ENCODE measurements at places on chromosomes 12 and 14.

GRCh38 chr14:35390577-35391387 lies 13.8 kb downstream of the NFKBIA start:
- DNase-seq = peak; percentile 32

GRCh38 chr14:70886421-70887206 lies 20.6 kb upstream of the PCNX1 start:
- no peak for DNase-seq

GRCh38 chr12:40137252-40137651 lies 31.4 kb upstream of the SLC2A13 start:
- peak; percentile 54 for DNase-seq

DNA sequence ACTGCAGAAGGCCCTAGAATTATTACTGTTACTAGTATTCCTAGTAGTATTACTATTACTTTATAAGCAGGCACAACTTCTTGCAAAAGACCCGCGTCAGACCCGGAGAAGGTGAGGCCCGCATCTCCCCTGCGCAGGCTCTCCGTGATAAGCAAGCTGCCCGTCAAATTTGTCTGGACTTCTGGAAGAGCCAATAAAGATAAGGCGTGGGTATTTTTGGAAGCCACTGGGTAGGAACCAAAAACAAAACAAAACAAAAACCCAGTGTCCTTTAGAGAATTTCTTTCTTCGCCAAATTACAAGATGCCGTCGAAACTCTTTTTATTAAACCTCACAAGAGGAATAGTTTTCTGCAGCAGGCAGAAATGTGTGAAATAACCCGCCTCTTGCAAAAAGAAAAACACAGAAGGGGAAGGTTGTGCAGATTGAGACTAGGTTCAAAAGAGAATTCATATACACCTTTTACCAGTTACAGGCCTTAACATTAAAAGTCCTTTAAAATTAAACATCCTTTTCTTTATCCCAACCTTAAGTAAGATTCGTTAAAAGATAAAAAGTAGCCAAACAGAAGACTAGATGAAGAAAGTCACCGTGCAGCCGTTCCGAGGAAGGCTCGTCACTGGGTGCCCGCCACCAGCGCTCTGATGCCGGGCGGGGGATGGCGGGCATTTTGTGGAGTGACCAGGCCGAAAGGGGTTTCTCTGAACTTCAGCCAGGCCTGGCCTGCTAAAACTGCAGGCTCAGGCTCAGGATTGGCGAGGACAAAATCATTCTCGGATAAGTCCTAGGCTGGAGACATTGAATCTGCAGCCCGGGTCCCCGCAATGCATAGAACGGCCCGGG lies 1.6 kb downstream of the TBX5 start:
- DNase-seq = no peak

DNA sequence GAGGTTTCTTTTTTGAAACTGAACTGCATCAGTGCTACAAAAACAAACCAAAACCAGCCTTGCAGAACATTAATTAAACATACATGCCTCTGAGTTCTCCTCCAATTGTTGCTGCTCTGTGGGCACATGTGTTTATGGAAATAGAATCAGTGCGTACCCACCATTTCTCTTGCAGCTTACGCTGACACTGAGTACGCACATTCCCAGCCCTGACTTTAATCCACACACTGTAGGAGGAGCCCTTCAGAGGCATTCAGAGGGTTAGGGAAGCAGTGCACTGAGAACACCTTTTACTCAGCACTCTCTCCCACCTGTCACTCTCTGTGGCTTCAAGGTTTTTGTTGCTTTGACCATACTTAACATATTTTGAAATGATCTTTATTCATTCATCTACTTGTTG lies 250.5 kb upstream of the PWP1 start:
- no peak for DNase-seq

- no peak for DNase-seq
Measured at GRCh38 chr14:52363041-52363704, 49.1 kb downstream of the PTGER2 start.

GRCh38 chr12:23464241-23464812 lies 485.1 kb downstream of the SOX5 start:
- DNase-seq = no peak

DNA sequence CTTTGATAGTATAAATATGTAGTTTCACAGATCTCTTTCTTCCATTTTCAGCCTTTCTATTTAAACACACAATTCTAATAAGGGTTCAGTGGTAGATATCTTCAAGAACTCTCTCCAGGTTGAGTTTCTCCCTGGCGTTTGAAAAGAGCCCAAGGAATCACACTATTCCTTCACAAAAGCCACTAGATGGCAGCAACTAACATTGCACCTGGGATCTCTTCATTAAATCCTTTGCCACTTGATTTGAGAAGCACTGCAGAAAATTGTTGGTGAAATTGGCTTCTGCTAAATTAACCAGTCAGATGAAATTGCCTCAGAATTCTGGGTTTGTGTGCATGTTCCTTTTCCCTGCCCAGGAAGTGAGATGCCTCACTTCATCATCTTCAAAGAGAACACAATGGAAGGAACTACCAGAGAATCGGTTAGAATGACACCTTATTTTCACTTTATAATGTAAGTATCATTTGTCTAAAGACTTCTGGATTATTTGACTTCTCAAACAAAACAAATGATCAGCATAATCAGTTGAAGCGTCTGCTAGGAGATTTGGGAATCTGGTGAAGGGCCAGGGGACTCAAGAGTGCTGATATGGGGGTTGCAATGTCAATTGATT lies 6.8 kb downstream of the CCDC198 start:
- peak; percentile 45 for DNase-seq

GRCh38 chr14:58166005-58166983 lies 14.3 kb upstream of the ARMH4 start:
- DNase-seq = peak; percentile 84

GRCh38 chr12:26948309-26948708 lies 10.0 kb downstream of the FGFR1OP2 start:
- DNase-seq = no peak

GRCh38 chr12:81668475-81668874 lies 90.7 kb downstream of the PPFIA2 start:
- peak; percentile 94 for DNase-seq

DNA sequence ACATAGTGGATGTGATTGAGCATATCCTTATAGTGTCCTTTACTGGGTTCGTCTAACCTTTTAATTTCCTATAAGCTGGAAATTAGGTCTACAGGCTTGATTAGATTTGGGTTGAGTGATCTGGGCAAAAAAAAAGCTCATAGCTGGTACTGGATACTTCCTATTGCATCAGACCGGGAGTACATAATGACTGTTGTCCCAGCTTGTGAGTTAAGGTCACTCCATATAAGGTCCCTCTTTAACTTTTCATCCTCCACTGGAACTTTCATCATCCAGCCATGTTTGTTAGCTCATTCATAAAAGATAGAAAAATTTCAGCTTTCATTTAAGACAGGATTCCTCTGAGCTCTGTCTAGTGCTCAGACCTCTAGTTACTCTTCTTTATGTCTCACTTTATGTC lies 80.8 kb downstream of the C14orf132 start:
- peak; percentile 56 for DNase-seq

- DNase-seq = no peak
Measured at GRCh38 chr14:105384041-105384557, 14.2 kb upstream of the TEX22 start.

DNA sequence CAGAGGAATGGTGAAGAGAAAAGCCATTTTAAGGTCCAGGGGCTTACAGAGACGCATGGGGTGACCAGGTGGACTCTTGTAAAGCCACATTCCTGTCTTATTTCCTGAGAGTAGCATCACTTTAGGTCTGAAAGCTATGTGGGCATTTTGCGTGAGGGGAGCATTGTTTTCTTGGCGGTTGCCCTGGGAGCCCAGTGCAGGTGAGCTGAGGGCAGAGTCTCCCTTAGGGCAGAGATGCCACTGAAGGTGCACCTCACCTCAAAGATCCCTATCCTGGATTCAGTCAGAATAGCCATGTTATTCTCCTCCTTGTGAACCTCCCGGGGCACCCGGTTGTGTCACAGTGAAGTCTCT lies 12.4 kb downstream of the GLRX5 start:
- DNase-seq = no peak

DNA sequence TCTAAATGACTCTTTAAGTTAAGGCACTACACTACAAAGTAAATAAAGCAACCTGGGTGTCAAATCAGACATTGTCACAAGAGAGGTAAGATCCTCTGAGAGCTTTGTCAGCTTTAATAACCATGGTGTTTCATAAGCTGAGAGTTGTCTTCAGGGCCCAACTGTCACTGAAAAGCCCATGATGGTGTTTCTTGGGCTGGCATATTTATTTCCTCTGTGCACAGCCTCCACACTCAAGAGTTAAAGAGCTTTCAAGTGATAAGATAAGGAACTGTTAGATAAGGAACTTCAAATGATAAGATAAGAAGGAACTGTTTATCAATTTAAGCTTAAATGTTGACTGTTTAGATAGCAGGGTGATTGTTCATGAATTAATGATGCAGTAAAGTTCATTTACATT lies 495.4 kb downstream of the TMEM117 start:
- no peak for DNase-seq
